ENCODE measurements at places on chromosomes 1 and 21.

DNA sequence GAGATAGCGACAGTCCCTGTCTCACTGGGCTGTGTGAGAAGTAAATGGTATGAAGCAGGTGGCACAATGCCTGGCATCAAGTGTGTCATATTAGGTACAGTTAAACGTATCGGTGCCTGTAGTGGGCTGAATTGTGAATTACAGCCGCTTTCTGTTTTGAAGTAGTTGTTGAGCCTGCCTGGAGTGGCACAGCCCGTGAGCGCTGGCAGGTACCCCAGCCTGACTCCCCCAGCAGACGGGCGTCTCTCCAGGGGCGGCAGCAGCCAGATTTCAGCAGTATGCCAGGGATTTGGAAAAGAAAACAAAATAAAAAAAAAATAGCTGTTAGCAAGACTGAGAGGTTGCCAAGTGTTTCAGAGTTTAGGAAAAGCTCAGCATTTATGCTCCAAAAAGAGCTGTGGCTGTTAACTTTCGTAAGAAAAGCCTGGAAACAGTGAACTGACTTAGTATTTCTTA is 26.6 kb upstream of the GPR153 start:
- no peak for DNase-seq

GRCh38 chr1:206035027-206035426 is 11.3 kb upstream of the CTSE start:
- DNase-seq: no peak

GRCh38 chr1:111414756-111415155 is 12.8 kb downstream of the OVGP1 start:
- DNase-seq: no peak

DNA sequence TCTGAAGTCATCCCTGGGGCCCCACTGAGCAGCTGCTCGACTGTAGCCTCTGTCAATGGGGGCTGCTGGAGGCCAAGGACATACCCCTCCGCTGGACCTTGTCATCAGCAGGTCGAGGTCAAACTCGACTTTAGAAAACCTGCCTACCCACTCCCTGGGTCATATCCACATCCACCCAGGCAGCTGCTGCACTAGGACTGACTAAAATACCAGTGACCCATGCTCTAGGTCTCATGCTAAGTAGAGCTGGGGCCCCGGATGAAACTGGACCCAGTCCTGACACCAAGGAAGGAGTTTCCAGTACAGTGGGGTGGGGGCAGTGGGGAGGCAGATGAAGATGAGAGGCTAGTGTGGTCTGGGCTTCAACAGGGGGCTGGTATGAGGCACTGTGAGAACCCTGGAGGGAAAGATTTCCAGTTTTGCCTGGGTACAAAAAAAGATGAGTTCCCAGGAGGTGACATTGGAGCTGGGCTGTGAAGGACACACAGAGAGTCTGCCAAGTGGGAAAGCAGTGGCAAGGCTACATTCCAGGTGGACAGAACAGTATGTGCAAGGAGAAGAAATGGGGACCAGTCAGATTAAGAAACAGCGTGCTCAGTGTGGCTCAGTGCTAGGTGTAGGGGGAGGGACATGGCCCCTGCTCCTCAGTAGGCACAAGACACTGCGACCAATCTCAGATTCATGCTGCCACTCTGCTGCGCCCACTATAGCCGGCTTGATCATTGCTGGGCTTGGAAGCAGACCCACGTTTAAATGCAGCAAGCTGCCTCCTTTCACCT is 12.4 kb downstream of the SLC2A1 start:
- DNase-seq: no peak

DNA sequence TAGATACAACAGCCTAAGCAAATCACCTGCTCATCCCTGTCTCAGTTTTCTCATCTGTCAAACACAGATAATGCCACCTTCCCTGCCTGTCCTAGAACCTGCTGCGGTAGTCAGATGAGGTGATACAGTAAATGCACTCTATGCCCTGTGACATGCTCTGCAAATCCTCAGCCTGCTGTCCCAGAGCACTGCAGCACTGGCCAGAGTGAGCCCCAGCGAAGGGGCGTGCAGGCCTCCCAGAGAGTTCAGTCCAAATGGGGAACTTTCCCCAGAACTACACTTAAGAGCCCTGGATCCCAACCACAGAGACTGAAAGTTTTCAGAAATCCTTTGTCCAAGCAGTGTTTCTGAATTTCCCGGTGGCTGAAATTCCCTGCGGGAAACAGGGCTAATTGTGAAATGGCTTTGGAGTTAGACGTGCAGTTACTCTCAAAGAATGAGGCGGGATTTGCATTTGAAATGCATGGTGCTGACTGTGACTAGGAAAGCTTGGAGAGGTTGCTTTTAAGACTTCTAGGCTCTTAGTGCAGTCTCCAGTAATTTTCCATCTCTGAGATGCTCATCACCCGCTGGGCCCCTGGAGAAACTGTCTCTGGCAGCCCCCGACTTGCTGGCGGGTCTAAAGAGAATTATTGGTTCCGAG is 206.5 kb upstream of the AJAP1 start:
- DNase-seq: no peak

- no peak for DNase-seq
Measured at GRCh38 chr1:48693674-48694320, 82.9 kb downstream of the BEND5 start.

- DNase-seq: no peak
Measured at GRCh38 chr1:7437036-7437435, 334.1 kb upstream of the VAMP3 start.

- no peak for DNase-seq
Measured at GRCh38 chr1:86233403-86233802, 76.8 kb upstream of the COL24A1 start.
